ENCODE measurements at places on chromosomes 5 and 9.

- no peak for DNase-seq
Observed at GRCh38 chr9:3136686-3137346, 292.9 kb upstream of the PUM3 start.

DNA sequence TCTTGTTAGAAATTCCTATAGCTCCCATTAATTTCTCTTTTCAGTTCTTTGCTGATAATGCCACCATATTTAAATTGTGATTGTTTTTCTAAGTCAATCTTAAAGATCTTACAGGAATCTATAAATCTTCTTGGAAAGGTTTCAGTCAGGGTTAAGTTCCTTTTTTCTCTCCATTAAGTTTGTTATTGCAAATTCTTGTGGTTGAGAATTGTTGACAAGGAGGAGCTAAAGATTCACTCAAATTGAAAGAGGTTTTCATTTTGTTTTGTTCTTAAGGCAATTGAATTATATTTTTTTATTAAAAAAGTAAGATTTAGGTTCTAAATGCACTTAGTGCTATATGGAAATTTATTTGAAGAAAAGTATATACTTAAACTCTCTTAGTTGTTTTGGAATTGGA is 213.4 kb downstream of the PRR16 start:
- DNase-seq: no peak

DNA sequence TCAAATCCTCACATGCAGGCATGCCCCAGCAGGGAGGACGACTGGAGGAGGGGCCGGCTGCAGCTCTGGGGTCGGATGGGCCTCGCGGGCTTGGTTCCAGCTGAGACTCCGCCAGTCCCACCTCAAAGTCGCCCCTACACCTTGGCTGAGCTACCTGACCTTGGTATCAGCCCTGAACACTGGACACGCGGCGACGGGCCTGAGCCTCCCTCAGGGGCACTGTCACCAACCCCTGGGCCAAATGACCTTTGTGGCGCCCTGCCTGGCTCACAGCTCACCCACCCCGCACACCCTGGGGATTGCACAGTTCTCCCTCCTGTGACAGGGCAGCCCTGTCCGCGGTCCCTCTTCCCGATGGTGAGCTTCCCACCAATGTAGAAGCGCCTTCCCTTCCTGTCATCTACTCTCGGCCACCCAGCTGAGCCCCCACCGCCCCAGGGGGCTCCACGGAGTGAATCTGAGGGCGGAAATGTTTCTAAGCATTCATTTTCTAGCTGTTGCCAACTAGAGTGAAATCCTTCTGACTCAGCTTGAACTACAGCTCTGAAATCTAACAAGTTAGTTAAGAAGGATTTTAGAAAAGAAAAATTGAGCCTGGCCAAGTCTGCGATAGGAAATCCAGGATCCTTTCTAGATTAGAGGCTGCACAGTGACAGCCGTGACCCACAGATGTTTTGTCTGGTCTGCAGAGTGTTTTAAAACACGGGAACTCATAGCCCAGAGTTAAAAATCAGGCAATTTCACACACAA is 138.9 kb upstream of the PHYKPL start:
- no peak for DNase-seq

DNA sequence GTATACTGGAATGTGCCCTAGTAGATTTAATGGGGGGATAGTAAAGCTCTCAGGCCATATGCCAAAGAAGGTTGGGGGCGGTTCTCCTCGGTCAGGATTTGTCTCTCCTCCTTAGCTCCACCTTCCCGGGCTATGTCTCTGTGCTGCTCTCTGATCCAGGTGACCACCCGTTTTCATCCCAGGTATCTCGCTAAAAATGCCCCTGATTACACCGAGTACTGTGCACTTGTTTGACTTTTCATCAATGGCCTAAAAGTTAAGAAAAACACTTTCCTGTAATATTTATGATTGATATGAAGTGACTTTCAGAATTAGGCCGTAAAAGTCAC is 724 bp downstream of the NDUFS6 start:
- no peak for DNase-seq

DNA sequence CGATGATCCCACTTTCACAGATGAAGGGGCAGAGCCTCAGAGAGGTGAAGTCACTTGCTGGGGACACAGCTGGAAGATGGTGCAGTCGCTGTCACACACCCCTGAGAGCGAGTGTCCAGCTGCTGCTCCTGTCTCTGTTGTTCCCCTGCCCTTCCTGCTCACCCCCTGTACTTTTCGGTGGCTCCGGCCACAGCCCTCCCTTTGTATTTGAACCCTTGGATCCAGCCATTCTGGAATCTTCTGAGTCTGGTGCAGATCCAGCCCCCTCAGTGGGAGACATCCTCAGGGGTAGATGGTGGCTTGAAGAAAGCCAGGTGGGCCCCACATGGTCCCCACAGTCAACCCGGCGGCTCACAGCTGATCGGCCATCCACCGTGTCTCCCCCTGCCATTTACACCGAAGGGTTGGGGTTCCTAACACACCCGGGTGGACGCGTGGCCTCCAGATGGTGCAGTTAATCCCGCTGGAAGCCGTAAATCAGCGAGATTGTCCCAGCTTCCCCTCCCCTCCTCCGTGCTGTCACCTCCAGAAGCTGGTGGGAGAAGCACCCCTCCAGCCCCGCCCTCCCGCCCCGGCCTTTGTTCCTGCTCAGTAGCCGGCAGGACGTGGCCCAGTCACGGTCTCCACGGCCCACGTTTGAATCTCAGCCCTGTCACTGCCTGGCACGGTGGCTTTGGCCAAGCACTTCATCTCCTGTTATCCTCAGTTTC is 204.8 kb downstream of the C9orf50 start:
- no peak for DNase-seq

DNA sequence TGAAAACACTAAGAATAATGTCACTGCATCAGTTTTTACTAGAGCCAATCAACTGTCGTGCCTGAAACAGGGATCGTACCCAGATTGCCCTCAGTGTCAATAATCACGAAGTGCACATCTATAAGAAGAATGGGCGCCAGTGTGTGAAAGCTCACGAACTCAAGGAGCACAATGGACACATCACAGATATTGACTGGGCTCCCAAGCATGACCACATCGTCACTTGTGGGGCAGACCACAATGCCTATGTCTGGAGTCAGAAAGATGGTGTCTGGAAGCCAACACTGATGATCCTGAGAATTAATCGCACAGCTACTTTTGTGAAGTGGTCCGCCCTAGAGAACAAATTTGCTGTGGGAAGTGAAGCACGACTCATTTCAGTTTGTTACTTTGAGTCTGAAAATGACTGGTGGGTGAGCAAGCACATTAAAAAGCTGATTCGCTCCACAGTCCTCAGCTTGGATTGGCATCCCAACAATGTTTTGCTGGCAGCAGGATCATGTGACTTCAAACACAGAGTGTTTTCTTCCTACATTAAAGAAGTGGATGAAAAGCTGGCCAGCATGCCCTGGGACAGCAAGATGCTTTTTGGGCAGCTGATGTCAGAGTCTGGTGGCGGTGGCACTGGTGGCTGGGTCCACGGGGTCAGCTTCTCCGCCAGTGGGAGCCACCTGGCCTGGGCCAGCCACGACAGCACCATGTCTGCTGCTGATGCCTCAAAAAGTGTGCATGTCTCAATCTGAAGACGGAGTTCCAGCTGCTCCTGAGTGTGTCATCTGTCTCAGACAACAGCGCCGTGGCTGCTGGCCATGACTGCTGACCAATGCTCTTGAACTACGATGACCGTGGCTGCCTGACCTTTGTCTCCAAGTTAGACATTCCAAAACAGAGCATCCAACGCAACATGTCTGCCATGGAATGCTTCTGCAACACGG is 32.2 kb downstream of the NSA2 start:
- DNase-seq: peak; percentile 77

DNA sequence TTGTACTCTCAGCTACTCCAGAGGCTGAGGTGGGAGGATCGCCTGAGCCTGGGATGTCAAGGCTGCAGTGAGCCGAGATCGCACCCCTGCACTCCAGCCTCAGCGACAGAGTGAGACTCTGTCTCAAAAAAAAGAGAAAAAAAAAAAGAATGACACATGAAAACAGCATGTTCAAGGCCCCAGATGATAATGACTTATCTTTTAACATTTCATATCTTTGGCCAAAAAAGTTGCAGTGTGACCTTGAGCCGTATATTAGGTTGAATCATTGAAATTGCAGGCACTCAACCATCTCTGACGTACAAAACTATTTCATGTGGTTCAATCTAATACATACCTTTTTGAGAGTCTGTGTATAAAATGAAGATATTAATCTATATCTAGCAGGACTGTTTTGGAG is 79.1 kb upstream of the CPEB4 start:
- no peak for DNase-seq

DNA sequence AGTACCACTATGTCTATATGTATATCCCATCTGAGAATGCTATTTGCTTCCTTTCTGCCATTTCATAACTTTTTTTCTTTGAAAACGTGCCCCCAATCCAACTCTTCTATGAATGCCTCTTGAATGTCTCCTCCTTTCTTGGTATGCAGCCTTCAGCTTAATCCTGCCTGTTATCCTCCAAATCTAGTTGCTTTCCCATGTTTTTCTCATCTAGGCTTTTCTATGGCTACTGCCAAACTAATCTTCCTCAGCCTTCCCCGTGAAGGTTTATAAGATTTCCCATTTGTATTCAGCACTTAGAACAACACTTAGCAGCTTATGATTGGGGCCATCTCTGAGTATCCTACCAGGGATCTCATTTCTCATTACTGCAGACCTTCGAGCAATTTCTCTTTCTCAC is 2.5 kb downstream of the TGFBR1 start:
- no peak for DNase-seq

DNA sequence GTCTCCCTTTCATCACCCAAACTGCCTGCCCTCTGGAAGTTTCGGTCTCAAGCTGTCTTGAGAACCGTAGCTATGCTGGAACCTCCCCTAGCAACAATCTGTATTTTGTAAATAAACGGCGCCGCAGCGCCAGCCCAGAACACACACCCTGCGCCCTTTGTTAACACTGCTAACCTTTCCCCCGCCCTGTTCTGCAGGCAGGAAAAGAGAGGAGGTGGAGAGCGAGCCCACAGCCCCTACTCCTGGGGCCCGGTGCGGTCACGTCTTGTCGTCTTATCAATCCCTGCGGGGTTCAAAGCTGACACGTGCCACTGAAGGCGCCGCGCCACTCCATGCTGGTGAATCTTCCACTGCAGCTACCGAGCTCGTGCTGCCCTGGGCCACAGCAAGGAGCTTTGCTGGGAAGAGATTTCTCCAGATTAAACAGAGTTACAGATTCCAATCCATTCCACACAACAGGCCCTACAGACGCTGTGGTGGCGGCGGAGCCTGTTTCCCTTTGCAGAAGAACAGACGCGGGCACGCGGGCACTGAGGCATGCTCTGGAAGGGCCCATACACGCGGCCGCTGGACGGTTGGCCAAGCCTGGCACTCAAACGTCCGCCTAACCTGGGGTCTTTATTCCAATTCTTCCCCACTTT is 25.3 kb downstream of the ZDHHC11B start:
- no peak for DNase-seq

DNA sequence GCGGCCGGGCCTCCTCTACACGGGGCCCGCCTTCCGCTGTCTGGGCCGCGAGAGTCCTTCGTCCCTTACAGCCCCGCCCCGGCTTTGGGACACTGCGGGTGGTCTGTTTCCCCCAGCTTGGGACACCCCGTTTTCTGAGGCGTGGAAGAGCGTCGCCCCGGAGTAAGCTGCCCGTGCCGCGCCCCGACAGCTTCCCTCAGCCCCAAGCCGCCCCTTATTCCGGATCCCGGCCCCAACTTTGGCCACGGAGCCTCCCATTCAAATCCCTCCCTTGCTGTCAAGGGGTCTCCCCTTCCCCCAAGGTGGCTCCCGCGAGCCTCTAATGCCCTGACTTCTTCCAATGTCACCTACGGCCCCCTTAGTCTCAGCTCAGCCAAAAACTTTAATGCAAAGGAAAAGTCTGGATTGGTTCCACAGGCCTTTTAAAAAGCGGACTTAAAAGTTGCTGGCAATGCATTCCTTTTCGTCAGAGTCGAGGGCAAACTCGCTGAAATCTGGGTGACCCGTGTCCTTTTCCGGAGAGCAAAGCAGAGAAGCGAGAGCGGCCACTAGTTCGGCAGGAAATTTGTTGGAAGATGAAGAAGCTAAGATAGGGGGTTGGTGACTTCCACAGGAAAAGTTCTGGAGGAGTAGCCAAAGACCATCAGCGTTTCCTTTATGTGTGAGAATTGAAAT is 19.8 kb downstream of the EXOSC2 start:
- DNase-seq: peak; percentile 21

- no peak for DNase-seq
Observed at GRCh38 chr5:7221041-7221440, 174.9 kb upstream of the ADCY2 start.

DNA sequence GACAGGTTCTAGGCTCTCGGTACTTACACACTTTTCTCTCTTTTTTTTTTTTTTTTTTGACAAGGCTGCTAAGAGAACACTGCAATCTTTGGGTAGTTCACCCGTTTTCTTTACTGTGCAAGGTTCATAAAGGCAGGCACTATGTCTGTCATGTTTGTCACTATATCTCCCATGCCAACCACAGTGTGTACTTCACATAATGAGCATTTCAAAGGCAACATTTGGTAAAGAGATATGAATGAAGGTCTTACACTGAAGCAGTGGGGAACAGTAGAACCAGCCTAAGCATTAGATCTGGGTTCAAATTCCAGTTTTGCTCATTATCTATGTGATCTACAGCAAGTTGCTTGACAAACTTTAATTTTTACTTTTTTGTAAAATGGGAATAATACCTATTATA is 1.5 kb upstream of the HMGCR start:
- DNase-seq: no peak

GRCh38 chr5:146137967-146138403 is 32.6 kb upstream of the PLAC8L1 start:
- DNase-seq: no peak

- DNase-seq: no peak
Observed at GRCh38 chr5:78078858-78079257, 215.6 kb downstream of the AP3B1 start.

DNA sequence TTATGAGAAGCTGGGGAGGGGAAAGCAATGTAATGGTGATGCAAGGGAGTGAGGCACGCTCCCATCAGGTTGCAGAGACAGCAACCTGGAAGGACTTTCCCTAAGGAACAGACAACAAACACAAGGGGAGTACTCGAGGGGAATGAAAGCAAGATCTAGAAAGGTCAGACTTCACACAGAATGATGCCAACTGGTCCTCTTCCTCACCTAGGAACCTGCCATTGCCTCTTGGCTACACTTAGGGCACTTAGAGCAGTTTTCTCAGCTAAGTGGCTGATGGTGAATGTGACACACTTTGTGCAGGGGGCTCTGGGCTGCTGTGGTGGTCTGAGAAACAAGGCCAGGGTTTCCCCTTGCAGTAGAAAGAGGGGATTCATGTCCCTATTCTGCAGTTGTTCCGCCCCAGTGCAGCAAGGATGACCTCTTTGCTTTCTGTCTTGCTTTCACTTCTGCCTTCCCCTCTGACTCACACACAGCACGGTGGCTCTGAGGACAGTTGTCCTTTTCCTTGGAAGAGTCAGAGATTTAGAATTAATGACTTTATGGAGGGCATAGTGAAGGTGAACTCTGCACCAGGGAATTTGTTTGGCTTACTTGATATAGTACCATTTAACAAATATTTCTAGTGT is 394.0 kb upstream of the KLF4 start:
- no peak for DNase-seq
